ENCODE measurements at places on chromosomes 2 and 18.

- no peak for DNase-seq
Observed at GRCh38 chr2:10909996-10910341, 1.8 kb upstream of the KCNF1 start.

DNA sequence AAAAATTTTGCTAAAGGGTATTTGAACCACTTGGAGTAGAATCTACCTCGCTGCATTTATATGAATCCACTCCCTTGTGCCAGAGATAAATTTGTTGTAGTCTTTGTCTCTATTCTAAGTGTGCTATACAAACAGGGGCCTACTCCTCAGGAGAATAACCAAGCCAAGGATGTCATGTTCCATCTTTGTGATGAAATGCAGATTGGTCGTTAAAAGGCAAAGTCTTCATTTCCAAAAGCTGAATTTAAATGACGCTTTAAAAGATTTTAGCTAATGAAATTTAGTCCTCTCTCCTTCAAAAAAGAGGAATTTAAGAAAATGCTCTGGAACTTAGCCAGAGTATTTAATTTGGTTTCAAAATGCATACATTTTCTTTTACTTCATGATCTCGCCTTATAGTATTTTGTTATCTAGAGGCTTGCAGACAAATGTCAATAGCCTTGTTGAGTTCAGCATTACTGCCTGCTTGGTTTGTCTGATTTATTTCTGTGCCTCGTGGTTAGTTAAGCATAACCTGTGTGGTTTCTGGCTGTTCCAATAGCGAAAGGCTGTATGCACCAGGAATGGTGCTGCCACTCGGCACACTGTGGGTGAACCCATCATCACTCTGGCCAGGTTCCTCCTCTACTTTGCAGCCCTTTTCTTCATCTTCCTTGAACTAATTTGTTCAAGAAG lies 417.6 kb downstream of the ZNF521 start:
- DNase-seq: no peak

GRCh38 chr18:25454730-25455129 lies 102.8 kb upstream of the ZNF521 start:
- DNase-seq: no peak

DNA sequence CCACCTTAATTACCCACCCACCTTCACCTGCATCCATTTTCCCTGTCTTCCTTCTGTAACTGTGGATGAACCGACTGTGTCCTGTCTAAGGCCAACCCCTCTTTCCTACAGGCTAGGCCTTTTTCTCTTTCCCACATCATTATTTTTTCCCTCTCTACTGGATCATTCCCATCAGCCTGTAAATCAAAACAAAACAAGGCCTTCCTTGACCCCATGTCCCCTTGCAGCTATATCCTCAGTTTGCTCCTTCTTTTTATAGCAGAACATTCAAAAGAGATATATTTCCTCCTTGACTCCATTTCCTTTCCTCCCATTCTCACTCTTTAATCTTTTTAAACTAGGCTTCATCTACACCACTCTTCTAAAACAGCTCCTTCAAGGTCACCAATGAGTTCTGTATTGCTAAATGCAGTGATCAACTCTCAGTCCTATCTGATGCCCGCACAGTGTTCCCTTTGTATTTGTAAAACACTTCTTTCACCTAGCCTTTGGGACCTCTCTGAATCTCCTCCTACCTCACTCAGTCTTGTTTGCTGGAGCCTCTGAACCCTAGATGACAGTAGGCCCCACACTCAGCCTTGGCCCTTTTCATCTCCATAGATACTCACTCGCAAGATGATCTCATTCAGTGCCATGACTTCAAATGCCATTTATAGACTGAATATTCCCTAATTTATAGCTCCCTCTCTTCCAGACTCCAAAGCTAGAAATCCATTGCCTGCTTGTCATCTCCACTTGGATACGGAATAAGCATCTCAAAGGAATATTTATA lies 55.7 kb downstream of the CXCR4 start:
- no peak for DNase-seq

- no peak for DNase-seq
Observed at GRCh38 chr2:36541891-36542595, 55.9 kb downstream of the FEZ2 start.

DNA sequence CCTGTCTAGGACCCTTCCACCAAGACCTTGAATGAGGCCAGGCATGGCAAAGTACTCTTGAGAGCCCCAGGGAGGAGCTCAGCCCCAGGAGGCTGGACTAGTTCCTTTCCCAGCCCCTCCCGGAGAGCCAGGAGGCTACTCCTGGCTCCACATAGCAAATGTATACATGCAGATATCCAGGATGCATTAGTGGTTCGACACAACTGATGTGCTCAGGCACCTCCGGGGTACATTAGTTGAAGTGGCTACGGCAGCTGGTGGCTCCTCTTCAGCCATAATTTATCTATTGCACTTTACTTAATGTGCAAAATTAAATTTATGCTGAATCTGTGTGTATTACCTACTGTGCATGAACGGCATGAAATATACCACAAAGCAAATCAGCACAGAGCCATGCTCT lies 182.8 kb upstream of the MEIS1 start:
- no peak for DNase-seq

GRCh38 chr2:226017107-226017506 lies 617.6 kb downstream of the NYAP2 start:
- no peak for DNase-seq

DNA sequence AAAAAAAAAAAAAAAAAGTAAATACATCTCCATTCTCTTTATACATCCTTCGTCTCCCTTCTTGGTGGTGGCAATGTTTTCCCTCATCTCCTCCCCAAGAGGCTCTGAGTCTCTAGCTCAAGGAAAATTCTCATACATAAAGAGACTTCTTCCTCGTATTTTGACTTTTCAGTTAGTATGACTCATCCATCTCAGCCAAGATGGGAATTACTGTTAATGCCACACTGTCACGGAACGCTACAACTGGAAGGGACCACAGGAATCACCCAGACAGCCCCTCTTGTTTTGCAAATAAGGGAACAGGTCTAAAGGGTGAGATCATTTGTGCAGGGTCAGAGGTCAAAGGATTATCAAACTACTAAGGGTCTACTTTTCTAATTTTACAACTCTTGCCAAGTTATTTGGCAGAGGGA lies 19.5 kb downstream of the NFE2L2 start:
- DNase-seq: no peak

GRCh38 chr2:201520201-201520600 lies 68.7 kb downstream of the STRADB start:
- no peak for DNase-seq

GRCh38 chr18:56888978-56889377 lies 237.8 kb downstream of the WDR7 start:
- DNase-seq: no peak

DNA sequence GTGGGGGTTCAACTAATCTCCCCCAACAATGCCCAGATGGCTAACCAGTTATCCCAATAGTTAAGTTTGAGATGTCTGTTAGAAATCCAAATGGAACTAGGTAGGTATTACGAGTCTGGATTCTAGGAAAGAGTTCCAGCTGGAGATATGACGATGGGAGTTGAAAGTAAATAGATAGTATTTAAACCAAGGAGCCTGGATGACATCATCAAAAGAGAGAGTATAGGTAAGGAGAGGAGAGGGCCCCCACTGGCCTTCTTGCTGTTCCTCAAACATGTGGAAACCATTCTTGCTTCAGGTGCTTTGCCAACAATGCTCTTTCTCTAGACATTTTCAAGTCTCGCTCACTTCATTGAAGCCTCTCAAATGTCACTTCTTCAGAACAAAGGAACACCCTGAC lies 26.0 kb upstream of the PAIP2B start:
- no peak for DNase-seq

- DNase-seq: no peak
Observed at GRCh38 chr2:122531290-122532071, 776.0 kb downstream of the TSN start.

GRCh38 chr2:63035660-63036059 lies 15.0 kb upstream of the OTX1 start:
- DNase-seq: no peak

DNA sequence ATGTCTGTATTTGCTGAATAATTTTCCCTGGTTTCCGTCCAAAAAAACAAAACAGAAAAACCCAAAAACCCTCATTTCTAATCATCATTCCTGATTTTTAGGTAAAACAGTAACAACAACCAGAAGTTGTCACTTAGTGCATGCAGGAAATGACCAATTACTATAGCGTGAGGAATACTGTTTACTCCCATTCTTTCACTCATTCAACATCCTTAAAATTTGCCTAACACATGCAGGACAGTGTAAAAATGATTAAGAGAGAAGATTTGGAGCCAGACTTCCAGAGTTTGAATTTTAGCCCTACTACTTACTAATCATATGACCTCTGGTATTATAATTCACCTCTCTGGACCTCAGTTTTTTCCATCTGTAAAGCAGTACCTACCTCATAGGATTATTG lies 83.1 kb downstream of the FIGN start:
- DNase-seq: no peak

DNA sequence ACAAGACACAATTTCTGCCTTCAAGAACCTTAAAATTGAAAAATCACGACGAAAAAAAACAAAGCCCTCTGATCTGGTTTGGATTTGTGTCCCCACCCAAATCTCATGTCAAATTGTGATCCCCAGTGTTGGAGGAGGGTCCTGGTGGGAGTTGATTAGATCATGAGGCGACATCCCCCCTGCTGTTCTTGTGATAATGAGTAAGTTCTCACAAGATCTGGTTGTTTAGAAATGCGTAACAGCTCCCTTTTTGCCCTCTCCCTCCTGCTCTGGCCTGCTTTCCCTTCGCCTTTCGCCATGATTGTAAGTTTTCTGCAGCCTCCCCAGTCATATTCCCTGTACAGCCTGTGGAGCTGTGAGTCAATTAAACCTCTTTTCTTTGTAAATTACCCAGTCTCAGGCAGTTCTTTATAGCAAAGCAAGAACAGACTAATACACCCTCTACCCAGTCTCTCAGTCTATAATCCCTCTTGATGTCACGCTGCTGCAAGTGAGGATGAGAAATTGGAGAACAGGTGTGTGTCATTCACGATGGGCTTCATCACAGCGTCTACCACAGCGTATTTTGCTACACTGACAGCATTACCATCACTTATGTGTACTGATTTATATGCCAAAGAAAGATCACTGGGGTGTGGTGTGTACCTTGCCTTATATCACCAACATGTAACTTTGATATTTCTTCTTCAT lies 330.7 kb downstream of the MTX2 start:
- no peak for DNase-seq

DNA sequence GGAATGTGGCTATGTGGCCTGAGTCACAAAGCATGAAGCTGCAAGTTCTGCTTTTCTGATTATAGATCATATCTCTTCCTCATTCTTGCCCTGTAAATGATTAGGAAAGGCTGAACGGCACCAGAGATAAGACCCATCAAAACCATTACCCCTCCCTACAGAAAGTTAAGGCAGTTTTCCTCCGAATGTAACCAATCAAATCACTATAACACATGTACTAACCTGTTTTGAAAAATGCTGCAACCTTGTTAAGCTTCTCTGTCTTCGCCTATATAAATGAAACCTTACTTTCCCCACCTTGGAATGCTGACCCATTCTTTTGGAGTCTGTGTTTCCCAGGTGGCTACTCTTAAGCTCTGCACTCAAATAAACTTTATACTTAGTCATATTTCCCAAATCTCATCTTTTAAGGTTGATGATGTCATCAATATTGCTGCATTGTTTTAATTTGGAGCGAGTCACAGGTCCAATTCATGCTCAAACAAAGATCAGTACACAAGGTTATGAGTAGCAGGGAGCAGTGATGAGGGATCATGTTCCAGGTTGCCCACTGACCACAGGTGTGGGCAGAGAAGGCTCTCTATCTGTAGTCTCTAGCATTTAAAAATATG lies 662.3 kb downstream of the IRS1 start:
- DNase-seq: no peak

GRCh38 chr2:57906152-57906732 lies 140.4 kb upstream of the VRK2 start:
- DNase-seq: peak; percentile 38

DNA sequence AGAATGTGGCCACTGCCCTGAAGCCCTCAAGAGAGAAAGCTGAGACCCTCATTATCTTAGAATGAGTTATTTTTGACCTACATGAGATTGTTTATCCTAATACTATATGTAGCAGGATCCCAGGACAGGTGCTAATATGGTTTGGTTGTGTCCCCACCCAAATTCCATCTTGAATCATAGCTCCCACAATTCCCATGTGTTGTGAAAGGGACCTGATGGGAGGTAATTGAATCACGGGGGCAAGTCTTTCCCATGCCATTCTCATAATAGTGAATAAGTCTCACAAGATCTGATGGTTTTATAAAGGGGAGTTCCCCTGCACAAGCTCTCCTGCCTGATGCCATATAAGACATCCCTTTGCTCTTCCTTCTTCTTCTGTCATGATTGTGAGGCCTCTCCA lies 76.8 kb downstream of the CCBE1 start:
- DNase-seq: no peak

DNA sequence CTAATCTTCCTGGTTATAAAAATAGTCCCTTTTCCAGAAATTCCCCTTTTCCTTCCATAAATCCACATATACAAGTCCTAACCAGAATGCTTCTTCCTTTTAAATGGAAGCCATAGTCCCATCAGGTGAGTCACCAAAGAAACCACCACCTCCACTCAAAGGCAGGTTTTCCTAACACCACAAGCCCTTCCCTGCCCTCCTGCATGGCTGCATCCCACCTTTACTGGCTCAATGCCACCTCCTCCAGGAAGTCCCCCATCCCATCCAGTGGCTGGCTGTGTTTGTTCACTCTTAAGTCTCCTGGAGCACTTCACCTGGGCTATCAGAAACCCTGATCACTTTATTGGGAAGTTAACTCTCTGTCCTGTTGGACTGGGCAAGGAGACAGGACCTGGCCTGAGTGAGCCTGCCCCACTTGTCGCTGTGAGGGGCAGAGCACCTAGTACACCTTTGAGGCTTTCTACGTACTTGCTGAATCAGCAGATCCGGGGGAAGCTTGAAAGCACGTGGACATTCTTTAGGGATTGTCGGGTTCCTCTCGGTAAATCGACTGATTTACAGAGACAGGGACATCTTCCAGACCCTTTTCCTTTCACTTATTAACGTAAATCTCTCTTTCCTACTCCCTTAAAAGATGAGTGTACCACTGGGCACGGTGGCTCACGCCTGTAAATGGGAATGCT lies 71.0 kb downstream of the NGEF start:
- DNase-seq: no peak

DNA sequence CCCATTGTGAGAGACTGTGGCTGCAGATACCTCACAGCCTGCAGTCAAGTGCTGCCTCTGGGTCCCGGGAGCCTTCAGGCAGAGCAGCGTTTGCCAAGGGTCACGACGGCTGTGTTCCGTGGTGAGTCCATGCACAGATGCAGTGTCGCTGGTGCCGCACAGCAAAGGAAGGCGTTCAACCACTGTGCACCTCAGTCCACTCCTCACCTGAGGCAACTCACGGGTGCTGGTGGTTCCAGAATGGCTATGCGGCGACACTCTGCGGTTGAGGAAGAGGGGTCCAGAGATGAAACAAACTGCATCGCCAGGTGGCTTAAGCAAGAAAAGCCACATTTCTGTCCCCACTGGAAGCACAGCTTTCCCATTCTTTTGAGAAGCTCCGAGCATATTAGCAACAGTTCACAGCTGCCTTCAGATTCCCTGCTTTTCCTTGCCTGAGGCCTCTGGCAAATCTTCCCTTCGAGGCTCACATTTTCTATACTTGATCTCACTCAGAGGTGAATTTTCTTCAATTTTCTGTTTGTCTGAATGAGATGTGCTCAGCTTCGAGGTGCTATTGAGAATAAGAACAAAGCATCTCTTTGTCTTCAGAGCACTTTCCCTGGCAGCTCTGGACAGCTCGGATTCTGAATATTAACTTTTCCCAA lies 208.8 kb upstream of the TWIST2 start:
- DNase-seq: no peak

Data from germinal center (tissue), 1 donor.